ENCODE measurements at places on chromosomes 11 and 22. TPM values are rescaled to one million over a fixed set of nuclear protein-coding genes. Genes with fewer than 3 reads are reported as not detected.
A peak's percentile ranks its signal among the peaks of the same experiment; 100 is the strongest.

Gene AHNAK
- 436 TPM for total RNA-seq

- H3K27me3 ChIP-seq: no peaks in the 10 kb centered on the region
- H3K4me1 ChIP-seq: no peaks in the 10 kb centered on the region
- no peaks in the 10 kb centered on the region for H3K36me3 ChIP-seq
- H3K27ac ChIP-seq: no peak overlapping the region
These were observed 144.0 kb downstream of the TBC1D22A start for GRCh38 chr22:46906326-46907045.

DNA sequence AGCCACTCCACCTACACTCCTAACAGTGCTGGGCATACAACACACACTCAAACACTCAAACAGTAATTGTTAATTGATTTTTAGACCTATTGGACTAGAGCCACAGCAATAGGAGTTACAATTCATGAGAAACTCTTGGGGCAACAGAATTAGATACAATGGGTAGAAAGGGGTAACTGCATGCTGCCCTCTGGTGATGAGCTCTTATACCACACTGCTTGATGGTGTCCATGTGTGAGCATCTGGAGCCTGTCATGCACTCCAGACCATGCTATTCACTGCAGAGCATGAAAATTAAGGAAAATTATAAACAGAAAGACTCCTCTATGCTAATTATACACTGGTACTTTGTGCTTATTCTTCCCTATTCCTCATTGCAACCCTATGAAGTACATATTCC, 975.5 kb upstream of the CCDC90B start:
- H3K4me3 ChIP-seq: no peak overlapping the region
- no peak overlapping the region for H3K27ac ChIP-seq
- no peaks in the 10 kb centered on the region for H3K4me1 ChIP-seq
- no peak for DNase-seq
- no peaks in the 10 kb centered on the region for H3K36me3 ChIP-seq
- no peaks in the 10 kb centered on the region for H3K27me3 ChIP-seq

- DNase-seq: peak; percentile 1
- no peaks in the 10 kb centered on the region for H3K36me3 ChIP-seq
- H3K4me1 ChIP-seq: peaks cover 3% of the 10 kb centered on the region
- H3K27ac ChIP-seq: no peak overlapping the region
- no peak overlapping the region for H3K4me3 ChIP-seq
These were observed 25.7 kb downstream of the CASP5 start for GRCh38 chr11:104997288-104997687.

- H3K27me3 ChIP-seq: no peaks in the 10 kb centered on the region
- H3K36me3 ChIP-seq: no peaks in the 10 kb centered on the region
- H3K27ac ChIP-seq: no peak overlapping the region
- no peaks in the 10 kb centered on the region for H3K4me1 ChIP-seq
- DNase-seq: no peak
- H3K4me3 ChIP-seq: no peak overlapping the region
These were observed 18.4 kb upstream of the TAB1 start for GRCh38 chr22:39381009-39381755.
